PC-9 (cell line): ENCODE measurements at places on chromosomes 2 and 18.

DNA sequence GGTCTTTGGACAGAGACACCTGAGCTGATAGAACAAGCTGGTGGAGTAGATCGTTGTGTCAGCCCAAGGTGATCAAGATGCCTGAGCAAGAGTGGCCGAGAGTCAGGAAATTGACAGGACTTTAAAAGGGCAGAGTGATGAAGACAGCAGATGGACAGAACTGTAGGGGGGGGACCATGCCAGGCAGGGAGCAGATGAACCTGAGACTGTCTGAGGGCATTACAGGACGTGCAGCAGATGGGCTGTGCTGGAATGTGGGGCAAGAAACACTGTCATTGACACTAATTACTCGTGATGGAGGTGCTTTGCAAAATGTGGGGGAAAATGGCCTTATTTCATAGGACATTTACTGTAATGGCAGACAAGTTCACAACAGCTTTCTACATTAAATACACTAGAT, 225.0 kb downstream of the THSD7B start:
- DNase-seq = no peak

DNA sequence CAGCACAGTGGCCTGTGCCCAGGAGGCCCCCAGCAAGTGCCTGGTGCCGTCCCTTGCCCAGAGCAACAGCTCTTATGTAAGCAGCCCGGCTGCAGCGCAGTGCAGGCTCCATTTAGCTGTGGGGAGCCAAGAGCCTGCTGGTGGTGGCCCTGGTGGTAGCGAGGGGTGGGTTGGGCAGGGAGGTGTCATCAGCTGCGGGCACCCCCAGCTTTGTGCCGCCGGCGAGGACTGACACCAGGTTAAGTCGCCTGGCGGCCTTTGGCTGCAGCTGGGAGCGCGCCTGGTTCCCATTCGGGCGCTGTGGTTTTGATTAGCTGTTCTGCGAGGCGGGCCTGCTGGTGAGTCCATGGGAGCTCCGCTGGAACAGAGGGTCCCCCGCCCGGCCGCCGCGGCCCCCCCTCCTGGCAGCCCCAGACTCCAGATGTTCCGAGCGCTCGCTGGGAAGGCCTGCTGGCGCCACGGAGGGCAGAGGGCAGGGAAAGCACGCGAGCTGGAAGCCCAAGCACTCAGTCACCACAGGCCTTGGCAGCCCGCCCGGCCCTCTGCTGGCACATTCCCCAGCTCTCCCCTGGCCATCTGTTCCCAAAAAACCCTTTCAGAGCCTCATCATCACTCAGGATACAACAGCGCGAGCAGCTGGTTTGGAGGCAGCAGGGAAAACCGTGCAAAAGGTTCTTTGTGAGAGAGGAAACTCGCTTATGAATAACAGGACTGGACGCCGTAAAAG, 18.4 kb downstream of the ATOH8 start:
- DNase-seq = peak; percentile 97

DNA sequence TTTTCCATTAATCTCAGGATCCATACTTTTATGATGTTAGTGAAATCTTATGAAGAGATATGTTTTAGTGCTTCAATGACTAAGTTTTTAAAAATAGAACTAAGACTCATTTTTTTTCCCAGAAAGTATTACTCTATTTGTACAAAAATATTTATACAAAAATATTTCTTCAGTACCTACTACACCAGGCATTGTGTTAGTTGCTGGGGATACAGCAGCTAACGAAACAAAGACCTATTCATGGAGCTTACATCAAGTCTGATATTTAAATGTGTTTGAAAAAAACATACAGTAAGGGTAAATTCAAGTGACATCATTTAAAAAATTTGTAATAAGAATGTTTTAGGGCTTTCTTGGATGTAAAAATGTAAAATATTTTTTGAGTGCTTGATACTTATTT, 11.6 kb downstream of the VAPA start:
- no peak for DNase-seq

DNA sequence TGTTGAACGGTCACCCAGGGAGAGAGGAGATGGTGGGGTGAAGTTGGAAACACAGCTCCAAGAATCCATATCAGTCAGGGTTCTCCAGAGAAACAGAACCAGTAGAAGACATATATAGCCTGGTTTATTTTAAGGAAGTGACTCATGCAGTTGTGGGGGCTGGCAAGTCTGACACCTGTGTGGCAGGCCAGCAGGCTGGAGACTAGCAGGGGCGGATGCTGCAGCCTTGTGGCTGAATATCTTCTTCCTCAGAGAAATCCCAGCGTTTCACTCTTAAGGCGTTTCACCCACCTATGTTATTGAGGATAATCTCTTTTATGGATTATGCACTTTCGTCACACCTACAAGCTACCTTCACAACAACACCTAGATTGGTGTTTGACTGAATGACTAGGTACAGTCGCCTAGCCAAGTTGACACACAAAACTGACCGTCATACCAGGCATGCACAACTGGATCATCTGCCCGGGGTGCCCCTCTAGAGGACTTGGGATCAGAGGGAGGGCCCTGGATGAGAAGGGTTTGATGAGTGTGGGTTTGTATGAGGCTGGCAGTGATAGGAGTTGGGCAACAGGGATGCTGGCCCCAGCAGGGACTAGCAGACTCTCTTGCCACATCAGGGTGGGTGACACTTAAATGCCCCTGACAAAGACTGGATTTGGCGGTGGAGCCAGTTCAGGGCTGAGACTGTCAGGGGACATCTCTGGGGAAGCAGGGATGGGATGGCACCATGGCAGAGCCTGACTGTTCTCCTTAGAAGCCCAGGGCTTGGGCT, 23.4 kb downstream of the MROH2A start:
- DNase-seq = peak; percentile 64

GRCh38 chr2:149087751-149088150, 49.3 kb downstream of the LYPD6B start:
- no peak for DNase-seq

- DNase-seq = peak; percentile 98
Measured at GRCh38 chr18:3119401-3120341, 100.1 kb downstream of the MYOM1 start.

GRCh38 chr2:174516501-174517378, 29.9 kb upstream of the GPR155 start:
- no peak for DNase-seq

DNA sequence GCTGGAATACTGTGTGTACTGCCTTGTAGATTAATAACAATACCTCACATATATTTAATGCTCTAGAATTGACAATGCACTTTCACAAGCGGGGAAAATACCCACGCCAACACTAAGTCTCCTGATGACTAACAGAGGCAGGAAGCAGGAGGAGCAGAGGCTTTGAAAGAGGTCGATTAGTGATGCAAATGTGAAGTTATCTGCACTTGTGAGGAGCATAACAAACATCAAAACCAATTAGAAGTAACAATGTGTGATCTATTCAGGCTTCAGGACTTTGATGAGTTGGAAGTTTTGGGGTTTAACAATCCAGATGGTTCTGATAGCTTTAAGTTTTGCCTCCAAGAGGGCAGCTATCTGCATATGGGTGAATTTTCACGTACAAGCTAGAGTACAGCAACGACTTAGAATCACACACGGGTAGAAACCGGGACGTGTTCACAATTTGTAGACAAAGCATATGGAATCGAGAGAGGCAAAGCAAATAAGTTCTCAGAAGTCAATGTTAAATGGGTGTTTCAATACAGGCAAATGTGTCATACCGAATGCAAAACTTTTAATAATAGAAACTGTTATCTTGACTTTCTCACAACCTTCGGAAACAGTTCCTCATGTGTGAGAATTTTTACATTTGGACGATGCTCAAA, 114.5 kb downstream of the METTL8 start:
- DNase-seq = no peak

GRCh38 chr2:64748561-64748960, 94.8 kb upstream of the SERTAD2 start:
- no peak for DNase-seq

DNA sequence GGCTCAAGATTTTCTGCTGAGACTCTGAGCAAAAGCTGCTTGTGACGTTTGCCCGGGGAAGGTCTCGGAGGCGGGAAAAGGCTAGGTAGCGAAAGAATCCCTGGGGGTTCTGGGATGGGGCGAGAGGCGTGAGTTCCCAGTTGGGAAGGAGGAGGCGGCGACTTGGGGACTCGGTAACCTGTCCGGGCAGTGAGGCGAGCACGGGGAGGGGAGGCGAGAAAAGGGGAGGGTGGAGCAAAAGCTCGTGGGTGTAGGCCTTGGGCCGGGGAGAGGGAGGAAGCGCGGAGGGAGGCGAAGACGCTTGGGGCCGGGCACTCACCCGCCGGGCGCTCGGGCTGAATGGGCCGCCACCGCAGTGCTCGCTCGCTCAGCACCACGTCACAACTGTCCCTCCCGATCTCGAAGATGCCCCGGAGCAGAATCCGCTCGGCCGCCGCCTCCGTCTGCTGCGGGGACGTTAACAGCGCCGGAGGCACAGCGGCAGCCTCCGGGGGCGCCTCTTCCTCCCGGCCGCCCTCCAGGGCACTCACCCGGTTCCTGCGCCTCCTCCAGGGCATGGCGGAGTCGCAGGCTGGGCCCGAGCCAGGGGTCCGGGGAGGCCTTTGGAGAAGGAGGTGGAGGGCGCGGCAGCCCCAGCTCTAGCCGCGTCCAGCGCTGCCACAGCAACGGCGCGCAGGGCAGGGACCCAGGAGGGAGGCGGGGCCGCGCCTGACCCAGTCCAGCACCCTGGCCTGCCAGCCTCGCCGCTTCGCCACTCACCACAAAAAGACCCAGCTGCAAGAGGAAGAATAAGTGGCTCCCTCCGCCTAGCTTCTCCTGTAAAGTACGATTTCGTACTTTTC, at the start of gene CERKL:
CERKL (minus strand) TSS at position 656 of the 842 bp plus-strand sequence; CDS start at position 557, 99 bp downstream.
- DNase-seq = peak; percentile 48

DNA sequence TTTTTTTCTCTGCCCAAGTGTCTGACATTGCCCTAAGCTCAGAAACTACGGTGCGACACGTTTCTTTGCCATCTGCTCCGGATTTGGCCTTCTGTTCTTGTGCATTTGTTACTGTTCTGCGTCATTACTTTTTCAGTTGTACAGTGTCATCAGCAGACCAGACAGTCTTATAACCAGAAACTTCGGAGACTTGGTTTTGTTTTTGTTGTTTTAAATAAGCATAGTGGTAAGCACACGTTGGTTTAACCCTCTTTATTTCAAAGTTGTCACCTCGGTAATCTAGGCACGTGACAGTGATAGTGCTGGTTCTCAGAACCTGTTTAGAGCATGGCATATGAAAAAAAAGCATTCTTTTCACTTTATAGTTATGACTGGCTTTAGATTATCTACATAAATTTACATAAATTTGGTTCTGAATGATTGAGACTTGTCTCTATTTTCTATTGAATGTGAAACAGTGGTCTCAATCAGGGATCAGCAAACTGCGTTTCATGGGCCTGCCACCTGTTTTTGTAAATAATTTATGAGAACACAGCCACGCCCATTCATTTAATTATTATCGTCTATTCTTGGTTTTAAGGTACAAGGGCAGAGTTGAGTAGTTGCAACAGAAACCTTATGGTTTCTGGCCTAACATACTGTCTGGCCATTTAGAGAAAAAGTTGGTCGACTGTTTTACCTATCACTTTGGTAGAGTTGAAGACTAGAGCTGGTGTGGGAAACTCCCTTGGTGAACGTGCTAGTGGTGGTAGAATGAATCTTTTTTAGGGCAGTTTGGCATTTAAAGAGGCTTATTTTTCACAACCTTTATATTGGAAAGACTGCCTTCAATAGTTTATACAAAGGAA, 106.5 kb downstream of the ZNF532 start:
- no peak for DNase-seq

DNA sequence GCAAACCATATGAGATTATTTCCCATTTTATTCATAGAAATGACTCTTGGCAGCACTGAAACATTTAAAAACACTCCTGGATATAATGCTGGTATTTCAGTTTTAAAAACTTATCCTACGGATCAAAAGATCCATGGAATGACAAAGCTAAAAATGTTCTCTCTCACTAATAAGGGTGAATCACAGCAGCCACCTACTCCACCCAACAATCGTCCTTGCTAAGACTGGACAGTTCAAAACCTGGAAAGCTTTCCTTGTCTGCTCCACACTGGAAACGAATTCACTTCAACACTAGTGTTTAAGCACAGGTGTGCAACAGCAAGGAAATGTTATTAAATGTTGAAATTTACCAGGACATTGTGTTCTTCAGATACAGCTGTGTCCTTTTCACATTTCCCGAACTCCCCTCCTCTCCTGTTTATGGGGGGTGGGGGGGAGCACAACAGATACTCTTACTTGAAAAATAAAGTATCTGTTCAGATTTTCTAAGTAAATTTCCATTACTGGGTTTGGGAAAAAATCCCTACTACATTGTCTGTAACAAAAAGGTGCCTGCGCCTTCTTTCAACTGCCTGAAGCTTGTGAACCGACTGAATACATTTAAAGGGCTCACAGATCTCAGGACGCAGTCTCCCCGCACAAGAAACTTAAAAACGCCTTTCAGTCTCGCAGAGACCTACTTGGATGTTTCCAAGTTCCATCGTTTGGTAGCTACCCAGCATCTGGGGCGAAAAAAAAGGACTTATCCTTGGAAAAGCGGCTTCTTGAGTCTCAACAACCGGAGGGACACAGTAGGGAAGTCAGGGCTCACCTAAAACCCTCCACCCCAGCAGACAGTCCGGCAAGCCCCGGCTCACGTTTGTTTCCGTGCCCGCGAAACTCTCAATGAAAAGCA, 1.3 kb downstream of the YWHAQ start:
- no peak for DNase-seq

GRCh38 chr2:235740821-235741220, 247.0 kb downstream of the AGAP1 start:
- peak; percentile 62 for DNase-seq

- no peak for DNase-seq
Measured at GRCh38 chr2:192000196-192000980, 153.5 kb upstream of the CAVIN2 start.

GRCh38 chr2:241507430-241508239, 749 bp downstream of the STK25 start:
- peak; percentile 56 for DNase-seq

DNA sequence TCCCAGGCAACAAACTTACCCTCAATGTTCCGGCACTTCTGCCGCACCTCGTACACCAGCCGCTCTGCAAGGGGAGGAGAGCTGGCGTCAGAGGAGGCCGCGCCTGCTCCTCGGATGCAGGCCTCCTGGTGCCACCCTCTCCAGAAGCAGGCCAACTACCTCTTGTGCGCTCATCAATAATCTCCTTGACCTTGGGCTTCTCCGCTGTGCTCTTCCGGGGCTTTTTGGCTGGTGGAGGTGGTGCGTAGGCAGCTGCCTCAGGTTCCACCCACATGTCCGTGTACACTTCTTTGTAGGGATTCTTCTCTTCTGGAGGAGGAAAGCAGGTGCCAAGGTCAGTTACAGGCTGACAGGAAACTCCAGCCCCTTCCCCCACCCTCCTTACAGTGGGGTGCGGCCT, 77.6 kb upstream of the POMC start:
- no peak for DNase-seq

- no peak for DNase-seq
Measured at GRCh38 chr2:37856101-37856751, 68.9 kb upstream of the RMDN2 start.
